ENCODE measurements at places on chromosomes 16 and 17. TPM values are rescaled to one million over a fixed set of nuclear protein-coding genes. Genes with fewer than 3 reads are reported as not detected.

Gene CD300LB
- not detected for total RNA-seq

Gene CNGB1
- not detected for total RNA-seq

GRCh38 chr17:50157891-50158290 is 7.4 kb upstream of the PPP1R9B start:
- H3K4me1 ChIP-seq, result peaks cover 6% of the 10 kb centered on the region
- H3K4me3 ChIP-seq, result no peak overlapping the region
- peaks cover 2% of the 10 kb centered on the region for H3K27me3 ChIP-seq
- no peak overlapping the region for H3K27ac ChIP-seq
- DNase-seq, result no peak
- no peaks in the 10 kb centered on the region for H3K36me3 ChIP-seq

- H3K27ac ChIP-seq, result no peak overlapping the region
- no peak overlapping the region for H3K4me3 ChIP-seq
- H3K36me3 ChIP-seq, result no peaks in the 10 kb centered on the region
Observed at GRCh38 chr16:78323315-78323714, 223.9 kb downstream of the WWOX start.

GRCh38 chr16:17080105-17080504 is 390.7 kb downstream of the XYLT1 start:
- DNase-seq, result no peak
- H3K4me1 ChIP-seq, result no peaks in the 10 kb centered on the region
- H3K27me3 ChIP-seq, result no peaks in the 10 kb centered on the region
- H3K4me3 ChIP-seq, result no peak overlapping the region
- no peaks in the 10 kb centered on the region for H3K36me3 ChIP-seq

DNA sequence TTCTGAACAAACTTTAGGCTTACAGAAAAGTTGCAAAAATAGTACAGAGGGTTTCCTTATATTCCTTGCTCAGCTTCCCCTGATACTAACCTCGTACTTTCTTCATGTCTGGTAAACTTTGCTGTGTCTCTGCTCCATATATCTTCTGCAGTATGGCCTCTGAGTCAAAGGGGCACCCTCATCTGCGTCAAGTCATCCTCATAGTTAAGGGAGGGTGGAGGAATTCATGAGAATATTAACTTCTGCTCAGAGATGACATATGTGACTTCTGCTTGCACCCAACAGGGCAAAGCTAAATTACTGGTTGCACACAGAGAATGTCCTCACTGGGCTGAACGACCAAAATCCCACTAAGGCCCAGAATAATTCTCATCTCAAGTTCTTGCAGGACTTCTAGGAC is 4.3 kb upstream of the CCL7 start:
- H3K27ac ChIP-seq, result no peak overlapping the region
- no peak overlapping the region for H3K4me3 ChIP-seq
- H3K27me3 ChIP-seq, result peaks cover 4% of the 10 kb centered on the region
- DNase-seq, result no peak
- peaks cover 7% of the 10 kb centered on the region for H3K4me1 ChIP-seq

Measured in endothelial cell of umbilical vein (primary cell).